ENCODE measurements at places on chromosomes 1 and 21.

DNA sequence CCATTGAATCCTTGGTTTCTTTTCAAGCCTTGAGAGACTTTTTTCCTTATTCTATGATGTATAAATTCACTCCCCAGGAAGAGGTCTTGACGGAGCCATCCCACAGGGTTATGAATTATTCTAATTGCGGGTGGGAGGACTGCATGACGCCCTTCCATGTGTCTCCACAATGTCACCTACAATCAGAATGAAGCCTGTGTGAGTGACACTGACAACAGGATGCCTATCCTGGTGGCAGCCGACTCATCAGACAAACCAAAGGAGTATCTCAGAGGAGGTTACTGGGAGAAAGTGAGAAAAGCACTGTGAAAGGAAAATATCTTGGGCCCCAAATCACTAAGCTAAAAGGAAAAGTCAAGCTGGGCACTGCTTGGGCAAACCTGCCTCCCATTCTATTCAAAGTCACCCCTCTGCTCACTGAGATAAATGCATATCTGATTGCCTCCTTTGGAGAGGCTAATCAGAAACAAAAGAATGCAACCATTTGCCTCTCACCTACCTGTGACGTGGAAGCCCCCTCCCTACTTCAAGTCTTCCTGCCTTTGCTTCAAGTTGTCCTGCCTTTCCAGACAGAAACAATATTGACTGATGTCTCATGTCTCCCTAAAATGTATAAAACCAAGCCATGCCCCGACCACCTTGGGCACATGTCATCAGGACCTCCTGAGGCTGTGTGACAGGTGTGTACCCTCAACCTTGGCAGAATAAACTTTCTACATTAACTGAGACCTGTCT lies 98.4 kb downstream of the SMYD2 start:
- DNase-seq: no peak

GRCh38 chr21:28543975-28544374 lies 448.7 kb downstream of the LTN1 start:
- DNase-seq: no peak

GRCh38 chr1:22402356-22403053 lies 49.1 kb upstream of the ZBTB40 start:
- DNase-seq: no peak

DNA sequence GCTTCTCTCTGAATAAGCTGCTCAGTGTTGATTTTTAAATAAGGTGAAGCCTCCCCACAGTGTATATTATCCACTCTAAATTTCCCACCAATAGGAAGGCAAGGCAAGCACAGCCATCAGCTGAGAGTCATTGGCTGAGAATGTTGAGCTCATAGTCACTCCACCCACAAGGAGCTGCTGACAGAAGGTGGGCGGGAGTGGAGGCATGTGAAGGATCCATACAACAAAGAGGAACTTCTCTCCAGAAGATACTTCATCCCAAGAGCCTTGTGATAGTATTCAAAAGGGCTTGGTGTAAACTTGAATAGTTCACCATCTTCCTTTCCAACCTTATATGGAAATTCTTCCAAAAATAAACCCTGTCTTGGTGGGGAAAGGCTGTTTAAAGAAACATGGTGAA lies 42.8 kb downstream of the SAMD13 start:
- DNase-seq: no peak

DNA sequence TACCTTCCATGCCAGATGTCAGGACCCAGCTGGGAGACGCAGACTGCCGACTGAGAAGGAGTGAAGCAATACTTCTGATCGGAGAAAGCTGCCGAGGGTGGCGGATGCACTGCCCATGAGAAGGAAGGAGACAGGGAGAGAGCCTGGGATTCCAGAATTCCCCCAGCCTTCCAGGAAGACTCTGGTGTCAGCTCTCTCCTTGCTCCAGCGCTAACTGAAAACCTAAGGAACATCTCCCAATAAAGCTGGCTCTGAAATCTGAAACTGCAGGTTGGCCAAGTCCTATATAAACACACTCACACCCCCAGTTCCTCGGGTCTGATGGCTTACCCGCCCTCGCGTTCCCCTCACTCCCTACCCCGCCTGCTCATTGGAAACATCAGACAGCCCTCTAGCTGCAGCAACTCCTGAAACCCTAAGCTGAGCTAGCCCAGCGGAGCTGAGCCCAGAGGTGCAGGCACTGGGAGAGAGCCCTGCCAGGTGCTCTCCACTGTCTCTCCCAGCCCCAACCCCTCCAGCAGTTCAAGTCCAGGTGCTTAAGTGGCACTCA lies 52.3 kb downstream of the PLEKHA6 start:
- no peak for DNase-seq

DNA sequence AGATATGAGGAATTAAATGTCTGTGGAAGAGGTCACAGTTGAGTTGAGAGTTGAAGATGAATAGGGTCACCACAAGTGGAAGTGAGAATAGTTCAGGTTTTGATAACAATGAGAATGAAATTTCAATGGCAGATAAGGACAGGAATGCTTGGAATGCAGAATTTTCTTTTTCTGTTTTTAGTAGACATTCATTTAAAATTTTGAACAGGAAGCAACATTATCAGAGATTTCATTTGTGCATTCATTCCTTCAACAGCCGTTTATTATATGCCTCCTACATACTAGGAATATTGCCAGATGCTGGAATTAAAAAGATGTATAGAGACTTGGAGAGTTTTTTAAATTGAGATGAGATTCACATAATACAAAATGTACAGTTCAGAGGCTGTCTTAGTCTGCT lies 126.8 kb downstream of the ITSN1 start:
- DNase-seq: no peak

DNA sequence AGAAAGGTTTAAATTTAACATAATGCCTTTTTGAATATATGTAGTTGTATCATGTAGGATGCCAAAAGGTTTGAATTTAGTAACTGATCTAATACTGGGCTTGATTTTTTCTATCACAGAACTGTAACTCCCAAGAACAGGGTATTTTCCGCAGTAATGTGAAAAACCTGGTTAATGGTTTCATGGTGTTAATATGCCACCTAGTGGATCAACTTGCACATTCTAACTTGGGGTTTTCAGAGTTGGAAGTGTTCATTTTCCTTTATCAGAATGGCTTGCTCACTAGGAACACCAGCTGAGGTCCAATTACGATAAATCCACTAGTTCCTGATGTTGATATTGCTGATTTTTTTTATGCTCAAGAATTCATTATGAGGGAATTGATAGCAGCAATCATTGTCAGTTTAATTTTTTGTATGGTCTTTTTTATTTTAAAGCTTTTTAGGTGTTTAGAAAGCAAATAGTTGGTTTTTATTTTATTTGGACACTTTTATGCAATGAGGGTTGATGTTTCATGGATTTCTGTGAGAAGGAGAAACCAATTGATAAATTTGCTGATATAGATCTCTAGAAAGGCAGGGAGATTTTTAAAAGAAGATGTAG lies 157.2 kb downstream of the PLA2G4A start:
- peak; percentile 59 for DNase-seq

- DNase-seq: no peak
Observed at GRCh38 chr1:200282497-200283122, 127.2 kb downstream of the ZNF281 start.

DNA sequence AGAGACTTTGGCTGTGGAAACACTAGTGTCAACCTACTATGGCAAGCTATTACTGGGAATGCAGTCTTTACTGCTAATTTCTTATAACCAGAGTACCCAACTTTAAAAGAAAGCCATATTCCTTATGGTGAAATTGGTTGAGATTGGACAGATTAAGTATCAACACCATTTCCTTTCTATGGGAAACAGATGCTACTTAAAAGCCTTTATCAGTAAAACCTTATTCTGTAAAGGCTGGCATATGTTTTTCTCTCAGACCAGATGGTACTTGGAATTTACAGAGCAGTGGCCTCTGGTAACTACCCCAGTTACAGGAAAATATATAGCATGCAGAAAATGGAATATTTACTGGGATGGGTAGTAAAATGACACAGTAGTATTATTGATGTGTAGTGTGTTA lies 18.8 kb downstream of the IFI44 start:
- no peak for DNase-seq

- DNase-seq: no peak
Observed at GRCh38 chr1:177969825-177970371, at the start of gene SEC16B. TSS of gene SEC16B (minus strand) at chr1:177970058. CDS start at chr1:177967981, 2,077 bp downstream.

DNA sequence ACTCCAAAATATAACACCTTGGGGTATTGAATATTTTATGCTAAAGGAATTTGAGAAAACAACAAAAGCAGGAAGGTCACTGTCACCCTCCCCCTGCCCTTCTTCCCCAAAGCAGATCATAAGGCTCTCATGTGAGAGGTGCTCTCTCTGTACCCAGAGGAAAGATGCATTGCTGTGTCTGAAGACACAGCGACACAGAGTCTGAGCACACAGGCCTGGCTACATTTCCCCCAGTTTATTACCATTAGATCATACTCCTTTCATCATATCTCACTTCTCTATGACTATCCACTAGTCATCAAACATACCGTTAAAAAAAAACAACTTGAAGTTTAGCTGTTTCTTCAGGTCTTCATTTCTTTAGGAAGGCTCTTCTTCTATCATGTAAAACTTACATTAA lies 127.1 kb downstream of the PPIAL4G start:
- no peak for DNase-seq

DNA sequence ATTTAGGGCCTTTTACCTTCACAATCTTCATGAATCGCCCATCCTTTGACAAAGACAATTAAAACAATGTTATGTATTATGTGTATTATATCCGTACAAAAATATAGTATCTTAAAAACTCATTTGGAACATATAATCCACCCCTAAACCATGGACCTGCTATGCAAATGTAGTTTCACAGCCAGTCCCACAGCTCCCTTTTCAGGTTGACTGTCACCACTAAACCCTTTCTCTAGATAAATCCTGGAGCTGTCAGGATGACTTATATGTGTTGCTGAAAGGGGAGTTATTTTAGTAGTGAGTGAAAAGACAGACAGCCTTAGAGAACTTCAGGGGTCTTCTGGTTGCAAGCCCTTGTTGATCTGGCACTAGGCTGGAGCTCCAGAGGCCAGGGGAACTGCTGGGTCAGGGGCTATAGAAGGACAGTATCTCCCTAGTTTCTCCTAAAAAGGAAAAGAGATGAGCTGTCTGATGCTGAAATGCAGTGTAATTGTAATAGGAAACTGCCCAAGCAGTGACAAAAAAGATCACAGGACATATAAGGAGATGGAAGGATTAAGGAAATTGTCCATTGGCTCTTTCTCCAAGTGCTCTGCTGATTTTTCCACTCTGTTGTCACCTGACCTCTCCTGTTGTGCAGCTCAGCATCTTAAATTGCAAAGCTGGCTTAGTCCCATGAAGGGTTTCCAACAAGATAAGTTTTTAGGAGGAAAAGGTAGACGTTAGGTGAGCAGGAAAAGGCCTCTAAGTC lies 127.7 kb downstream of the S1PR1 start:
- no peak for DNase-seq

GRCh38 chr1:30749691-30750583 lies 7.6 kb downstream of the LAPTM5 start:
- no peak for DNase-seq

DNA sequence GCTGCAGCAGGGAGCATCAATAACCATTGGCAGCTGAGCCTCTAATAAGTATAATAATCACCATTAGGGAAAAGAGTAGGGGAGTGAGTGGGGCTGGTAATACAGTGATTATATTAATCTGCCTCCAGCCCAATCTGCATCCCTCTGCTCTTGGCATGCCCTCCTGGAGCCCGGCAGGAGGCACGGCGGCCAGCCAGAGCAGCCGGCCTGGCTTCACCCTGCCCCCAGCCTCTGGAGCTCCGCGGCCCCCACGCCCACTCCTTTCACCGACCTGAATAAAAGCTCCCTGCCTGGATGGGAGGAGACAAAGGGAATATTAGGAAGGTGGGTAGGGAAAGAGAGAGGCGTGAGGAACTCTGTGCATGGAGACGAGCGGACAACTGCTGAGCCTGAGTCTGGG lies 28.3 kb downstream of the OPTC start:
- no peak for DNase-seq

DNA sequence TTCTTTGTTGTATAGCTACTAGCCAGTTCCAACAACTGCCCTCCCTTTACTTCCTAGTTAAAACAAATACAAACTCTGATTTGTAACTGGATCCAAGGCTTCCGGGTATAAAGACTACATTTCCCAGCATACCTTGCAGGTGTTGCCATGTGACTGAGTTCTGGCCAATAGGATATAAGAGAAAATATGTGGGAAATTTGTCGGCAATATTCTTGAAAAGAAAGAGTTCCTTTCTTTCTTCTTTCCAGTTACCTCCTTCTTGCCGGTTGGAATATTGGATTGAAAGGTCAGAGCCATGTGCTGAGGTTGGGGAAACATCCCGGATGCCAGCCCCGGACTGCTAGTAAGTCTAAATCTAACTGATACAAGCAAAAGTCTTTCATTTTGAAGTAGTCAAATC lies 23.0 kb upstream of the ZBTB40 start:
- DNase-seq: peak; percentile 86

DNA sequence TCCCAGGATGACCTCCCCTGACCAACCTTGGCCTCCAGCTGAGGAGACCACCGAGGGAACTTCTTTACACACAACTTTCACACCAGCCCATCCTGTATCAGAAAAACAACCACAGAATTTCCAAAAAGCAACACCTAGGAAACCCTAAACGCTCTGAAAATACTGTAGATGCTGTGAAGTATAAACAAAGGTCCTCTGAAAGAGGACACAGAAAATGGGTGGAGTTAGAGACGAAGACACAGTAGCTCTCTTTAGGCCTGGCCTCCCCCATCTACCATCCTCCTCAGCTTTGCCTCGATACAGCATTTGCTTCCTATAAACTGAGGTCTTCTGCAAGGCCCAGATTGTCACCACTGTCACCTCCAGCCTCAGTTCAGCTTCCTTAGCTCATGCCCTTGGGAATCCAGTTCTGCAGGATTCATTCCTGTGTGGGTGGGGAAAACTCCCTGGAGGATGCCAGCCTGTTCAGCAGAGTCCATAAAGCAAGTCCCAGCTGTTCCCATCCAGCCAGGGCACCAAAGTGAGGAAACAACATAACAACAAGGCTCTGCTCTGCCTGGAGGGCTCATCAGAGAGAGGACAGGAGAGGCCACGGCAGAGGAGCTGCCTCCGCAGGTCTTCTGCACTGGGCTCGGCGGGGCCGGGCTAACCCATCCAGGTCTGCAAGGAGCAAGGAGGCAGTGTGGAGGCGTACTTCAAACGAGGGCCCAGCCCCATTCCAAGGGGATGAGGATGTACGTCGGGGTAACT lies 15.0 kb downstream of the PIK3C2B start:
- DNase-seq: no peak

- DNase-seq: no peak
Observed at GRCh38 chr1:76224752-76225151, 150.2 kb downstream of the ST6GALNAC3 start.

DNA sequence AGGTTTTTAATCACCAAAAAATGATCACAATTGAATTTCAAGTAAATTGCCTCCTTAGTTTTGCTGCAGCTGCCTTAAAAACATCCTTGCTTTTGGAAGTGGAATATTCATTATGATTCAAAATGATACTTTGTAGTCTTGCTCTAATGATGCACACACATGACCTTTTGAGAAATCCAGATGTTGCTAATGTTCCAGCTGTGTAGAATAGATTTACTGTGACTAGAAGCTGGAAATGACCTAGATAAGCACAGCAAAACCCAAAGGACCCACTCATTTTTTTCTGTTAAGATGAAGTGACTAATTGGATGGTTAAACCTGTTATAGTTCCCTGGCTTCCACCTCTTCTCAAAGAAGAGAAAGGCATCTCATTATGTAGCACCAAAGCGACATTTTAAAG lies 64.6 kb upstream of the RALGPS2 start:
- no peak for DNase-seq

- DNase-seq: no peak
Observed at GRCh38 chr1:155051777-155052398, 772 bp downstream of the ADAM15 start.

All from K562 (cell line).